RPMI7951 (cell line): ENCODE measurements at places on chromosomes 2 and 18. TPM values are rescaled to one million over a fixed set of nuclear protein-coding genes. Genes with fewer than 3 reads are reported as not detected.

ST8SIA3 gene
- not detected in 2 replicates for total RNA-seq

ARHGAP28 gene
- total RNA-seq: 0.24 and 0.29 TPM in 2 replicates

ANKRD30B gene
- total RNA-seq: 0.59 and 1.1 TPM in 2 replicates

TMEM17 gene
- total RNA-seq: 3.2 and 3.5 TPM in 2 replicates

NIFK gene
- 39.0 and 58.4 TPM in 2 replicates for total RNA-seq

HAT1 gene
- 140 and 164 TPM in 2 replicates for total RNA-seq

CPO gene
- total RNA-seq: not detected in 2 replicates

ZNF142 gene
- total RNA-seq: 11.3 and 13.6 TPM in 2 replicates
